ELR (cell line): ENCODE measurements at places on chromosomes 3 and 15.
A peak's percentile ranks its signal among the peaks of the same experiment; 100 is the strongest.

GRCh38 chr15:71916834-71917233 lies 106.5 kb downstream of the NR2E3 start:
- DNase-seq, result no peak

DNA sequence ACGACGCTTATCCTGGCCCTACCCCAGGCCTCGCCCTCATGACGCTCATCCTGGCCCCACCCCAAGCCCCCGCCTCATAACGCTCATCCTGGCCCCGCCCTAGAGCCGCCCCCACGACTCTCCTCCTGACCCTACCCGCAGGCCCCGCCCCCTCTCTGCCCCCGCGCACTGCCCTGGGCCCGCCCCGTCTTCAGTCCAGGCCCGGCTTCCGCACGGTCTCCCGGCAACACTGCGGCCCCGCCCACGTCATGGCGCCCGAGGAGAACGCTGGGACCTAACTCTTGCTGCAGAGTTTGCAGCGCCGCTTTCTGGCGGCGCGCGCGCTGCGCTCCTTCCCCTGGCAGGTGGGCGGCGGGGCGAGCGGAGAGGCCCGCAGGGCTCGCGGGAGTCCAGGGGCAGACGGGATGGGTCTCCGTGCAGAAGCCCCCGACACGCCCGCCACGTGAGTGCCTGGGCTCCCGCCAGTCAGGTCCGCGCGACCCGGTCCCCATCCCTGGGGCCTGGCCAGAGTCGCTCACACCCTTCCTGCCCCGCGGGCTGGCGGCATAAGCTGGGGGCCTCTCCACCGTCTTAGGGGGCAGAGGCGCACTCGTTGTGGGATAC lies 52.5 kb upstream of the ROPN1B start:
- peak; percentile 93 for DNase-seq

DNA sequence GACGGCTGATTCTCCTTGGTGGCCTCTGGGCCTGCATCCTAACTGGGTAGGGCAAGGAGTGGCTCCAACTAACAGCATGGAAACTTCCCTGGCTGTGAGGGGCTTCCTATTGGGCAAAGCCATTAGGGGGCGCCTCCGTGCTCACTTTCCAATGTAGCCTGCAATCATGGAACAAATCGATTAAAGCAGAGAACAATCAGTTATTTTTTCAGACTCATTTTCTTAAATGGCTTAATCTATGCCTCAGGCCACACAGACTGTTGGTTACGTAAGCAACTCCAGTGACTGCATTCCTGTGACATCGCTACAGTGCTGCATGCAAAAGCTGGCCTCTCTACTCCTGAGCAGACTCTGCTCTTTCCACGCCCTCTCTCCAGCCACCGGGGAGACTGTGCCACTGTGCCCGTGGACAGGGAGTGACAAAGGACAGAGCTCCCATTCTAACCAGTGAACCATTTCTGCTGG lies 278.9 kb downstream of the KLF13 start:
- DNase-seq, result peak; percentile 68

GRCh38 chr15:91521996-91522395 lies 331.5 kb upstream of the SLCO3A1 start:
- peak; percentile 29 for DNase-seq

DNA sequence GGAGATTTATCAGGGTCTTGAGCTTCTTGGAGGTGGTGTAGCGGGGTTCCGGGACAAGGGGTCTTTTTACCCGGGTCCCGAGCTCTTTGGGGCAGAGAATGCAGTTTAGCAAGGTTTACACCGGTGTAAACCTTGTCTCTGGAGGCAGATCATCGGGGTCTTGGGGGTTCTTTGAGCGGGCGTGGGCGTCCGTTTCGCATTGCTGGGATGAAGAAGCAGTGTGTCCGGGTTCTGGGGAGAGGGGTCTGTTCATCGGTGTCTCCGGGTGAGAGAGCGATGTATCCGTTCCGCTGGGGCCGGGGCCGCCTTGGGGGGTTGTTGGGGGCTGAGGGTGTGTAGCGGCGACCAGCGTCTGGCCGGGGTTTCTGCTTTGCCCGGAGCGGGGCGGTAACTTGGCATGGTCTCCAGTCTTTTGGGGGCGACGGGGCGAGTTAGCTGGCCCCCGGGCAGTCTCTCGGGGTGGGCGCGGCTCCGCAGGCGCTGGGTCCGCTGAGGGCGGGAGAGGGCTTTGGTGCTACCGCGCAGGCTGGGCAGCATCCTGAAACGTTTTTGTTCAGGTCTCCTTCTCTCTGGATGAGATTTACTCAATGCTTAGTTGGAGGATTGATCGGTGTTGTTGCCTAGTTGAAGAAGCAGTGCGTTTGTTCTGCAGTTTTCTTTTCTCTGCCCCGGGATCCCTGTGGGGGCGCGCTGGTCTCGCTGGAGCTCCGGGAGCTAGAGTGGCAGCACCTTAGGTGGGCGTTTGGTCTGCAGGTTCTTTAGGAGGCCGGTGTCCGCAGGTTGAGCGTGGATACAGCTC lies 843 bp downstream of the GLCE start:
- DNase-seq, result peak; percentile 53

DNA sequence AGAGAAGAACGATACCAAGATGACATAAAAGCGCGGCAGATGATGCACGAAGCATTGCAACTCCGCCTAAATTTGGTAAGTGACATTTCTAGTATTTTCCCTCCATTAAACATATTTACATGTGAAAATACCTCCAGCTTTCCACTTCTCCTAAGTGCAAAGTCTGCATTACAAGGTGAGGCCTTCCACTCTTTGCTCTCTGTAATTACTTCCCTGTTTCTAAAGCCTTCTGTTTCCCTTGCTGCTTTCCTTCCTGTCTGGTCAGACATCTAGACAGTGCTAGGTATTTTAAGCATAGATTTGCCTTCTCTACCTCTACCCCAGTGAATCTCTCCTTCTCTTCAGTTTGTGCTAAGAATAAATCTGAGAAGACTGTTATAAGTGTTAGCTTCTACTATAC lies 1.9 kb downstream of the P2RY12 start:
- DNase-seq, result no peak

DNA sequence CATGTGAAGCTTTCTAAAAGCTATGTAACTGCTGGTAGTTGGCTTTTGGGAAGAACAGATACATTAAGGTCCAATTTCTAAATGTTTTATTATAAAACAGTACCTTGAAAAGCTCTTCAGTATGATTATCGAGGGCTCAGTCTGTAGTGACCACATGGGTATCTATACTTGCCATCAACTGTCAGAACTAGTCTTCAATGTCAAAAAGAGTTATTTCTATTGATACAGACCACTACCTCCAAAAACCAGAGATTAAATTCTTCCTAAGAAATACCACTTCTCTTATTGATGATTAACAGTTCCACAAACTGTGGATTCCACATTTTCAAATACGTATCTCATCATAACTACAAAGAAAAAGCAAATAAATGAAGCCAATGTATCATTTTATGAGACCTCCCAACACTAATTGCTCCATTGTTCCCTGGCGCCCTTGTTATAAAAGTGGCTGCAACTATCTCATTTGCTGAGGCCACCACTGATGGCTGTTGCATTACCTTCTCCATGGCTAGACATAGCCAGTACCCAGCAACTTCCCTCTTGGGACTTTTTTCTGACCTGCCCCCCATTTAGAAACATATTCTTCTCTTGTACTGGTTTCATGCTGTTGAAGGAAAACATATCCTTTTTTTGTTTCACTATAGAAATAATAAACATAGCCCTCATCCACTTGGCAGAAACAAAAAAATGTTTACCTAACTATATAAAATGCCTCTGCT lies 33.9 kb upstream of the MBNL1 start:
- DNase-seq, result no peak

DNA sequence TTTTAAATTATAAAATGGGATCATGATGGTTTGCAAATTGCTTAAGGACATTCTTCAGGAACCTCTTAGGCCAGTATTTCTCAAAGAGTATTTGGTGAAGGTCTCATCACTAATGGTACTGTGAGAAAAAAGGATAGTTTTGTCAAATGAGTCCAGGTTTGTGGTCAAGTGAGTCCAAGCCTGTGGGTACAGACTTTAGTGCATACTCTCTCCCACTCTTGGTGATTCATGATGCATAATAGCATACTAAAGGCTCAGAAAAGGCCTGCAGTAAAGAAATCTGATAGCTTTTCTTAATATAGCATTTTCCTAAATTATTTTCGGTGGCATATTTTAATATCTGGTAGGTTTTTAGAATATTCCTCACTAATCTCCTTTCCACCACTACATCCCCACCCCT lies 20.0 kb downstream of the BOC start:
- DNase-seq, result peak; percentile 91

DNA sequence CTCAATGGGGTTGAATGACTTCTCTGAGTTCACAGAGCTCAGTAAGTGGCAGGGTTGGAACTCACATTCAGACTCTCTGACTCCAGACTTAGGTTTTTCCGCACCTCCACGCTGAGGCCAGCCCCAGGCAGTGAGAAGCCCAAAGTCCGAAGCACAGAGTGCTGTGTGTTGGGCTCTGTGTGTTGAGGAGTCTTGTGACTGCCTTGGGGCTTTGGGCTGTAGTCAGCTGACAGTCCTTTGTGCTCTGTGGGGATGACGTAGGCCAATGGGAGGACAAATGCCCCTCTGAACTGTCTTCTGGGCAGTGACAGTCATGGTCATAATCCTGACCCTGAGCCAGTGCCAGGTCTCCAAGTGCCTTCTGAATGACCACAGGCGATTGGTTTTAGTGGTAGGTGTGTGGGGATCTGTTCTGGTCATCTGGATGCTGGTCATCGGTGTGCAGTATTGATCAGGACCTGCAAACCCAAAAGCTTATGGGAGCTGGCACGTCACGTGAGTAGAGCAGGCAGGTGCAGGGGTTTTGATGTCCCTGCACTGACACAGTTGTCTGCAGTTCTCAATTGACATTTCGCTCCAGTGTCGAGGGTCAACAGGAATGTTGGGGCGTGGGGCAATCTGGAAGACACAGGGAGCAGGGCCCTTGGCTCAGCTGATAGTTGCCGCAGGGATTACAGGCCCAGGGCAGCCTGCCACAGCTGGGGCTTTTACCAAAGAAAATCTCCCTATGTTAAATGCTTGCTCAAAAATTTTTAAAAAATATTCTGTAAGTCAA lies 45.3 kb downstream of the CAPN3 start:
- DNase-seq, result no peak

DNA sequence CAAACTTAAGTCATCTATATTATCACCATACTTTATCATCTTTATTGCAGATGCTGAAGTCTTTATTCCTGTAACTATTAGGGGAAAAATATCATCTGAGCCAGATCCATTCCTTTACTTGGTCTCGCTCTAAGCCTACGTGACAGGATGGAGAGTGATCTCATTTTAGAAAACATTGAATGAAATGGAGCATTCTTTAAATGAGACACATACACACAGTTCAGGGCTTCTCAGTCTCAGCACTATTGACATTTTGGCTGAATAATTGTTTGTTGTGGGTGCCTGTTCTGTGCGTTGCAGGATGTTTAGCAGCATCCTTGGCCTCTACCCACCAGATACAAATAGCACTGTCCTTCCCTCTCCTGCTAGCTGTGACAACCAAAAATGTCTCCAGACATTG lies 36.2 kb upstream of the PROK2 start:
- DNase-seq, result no peak

GRCh38 chr3:9401986-9402385 lies 4.6 kb downstream of the SETD5 start:
- no peak for DNase-seq

- no peak for DNase-seq
Measured at GRCh38 chr15:69813881-69814280, 283.8 kb downstream of the TLE3 start.

DNA sequence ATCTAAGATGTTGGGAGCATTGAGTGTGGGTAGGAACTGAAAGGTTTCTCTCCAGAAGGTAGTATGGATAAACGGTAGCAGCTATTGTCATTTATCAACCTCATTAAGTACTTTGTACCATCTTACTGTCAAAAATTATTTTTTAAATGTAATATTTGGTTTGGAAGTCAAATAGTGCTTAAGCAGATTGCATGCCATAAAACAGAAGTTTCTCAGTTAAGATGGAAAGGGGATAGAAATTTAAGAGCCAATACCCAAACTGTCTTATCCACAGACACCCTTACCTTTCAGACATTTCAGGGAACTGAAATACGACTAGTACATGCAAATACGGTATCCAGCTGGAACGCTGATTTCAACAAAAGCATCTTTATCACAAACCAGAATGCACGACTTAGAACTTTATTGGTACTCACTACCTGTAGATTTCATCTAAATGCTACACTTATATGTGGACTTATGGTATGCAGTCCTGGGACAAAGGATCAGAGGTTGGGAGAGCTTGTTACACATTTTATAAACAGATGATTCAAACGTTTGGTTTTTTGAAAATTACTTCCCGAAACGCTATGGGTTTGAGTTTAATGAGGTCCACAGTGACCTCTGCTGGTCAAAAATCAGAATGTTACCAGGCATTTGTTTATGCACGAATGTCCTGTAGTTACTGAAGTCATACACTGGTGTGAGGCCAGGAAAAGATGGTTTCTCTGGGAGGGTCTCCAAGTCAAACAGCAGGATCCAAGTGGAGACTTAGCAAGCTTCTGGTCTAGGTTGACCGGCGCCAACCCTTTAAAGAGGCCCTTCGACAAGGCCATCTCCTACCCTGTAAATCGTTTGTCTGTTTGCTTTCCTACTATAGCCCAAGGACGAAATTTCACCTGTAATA lies 45.7 kb upstream of the DUT start:
- peak; percentile 83 for DNase-seq

DNA sequence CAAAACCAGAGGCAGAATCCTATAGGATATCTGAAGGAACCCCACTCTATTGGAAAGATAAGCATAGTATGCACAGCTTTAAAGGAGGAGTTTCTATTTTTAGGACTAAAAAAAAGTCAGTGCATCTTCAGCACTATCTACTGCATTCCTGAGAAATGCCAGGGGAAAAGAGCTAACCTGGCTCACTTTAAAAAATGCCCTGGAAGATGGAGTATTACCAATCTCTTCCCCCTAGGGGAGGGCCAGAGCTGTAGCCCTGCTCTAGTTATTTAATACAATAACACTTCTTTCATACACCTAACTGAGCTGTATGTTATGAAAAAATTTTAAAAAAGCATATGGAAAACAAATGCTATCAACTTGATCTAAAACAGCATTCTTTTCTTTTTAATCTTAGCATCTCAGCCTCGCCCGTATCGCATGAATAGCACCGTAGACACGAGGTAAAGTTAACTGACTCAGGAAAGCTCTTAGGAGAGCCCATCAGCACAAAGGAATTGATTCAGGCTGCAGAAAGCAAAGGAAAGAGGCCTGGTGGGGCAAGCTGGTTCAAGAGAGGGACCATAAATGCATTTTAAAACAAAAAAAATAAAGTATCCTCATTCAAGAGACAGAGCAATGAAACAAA lies 50.2 kb downstream of the TGM4 start:
- no peak for DNase-seq

DNA sequence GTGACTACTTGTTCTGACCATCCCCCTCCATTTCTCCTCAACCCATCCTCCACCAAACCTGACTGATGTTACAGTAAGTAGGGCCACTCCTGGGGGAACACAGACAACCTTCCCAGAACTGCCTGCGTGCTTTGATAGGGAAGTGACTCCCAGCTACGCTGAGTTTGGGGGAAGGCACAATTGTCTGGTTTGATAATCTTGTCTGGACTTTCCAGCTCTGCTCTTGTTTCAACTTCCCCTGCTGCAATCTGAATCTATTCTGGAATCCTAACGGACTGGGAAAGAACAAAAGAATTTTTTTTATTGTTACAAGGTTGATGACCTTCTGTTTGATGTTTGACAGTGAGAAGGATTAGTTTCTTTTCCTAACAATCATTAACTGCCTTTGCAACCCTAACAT lies 895.6 kb downstream of the ROBO1 start:
- no peak for DNase-seq

GRCh38 chr15:100721758-100722550 lies 119.6 kb downstream of the ASB7 start:
- peak; percentile 99 for DNase-seq
